KBM-7 (cell line): ENCODE measurements at places on chromosomes 6 and 20.

DNA sequence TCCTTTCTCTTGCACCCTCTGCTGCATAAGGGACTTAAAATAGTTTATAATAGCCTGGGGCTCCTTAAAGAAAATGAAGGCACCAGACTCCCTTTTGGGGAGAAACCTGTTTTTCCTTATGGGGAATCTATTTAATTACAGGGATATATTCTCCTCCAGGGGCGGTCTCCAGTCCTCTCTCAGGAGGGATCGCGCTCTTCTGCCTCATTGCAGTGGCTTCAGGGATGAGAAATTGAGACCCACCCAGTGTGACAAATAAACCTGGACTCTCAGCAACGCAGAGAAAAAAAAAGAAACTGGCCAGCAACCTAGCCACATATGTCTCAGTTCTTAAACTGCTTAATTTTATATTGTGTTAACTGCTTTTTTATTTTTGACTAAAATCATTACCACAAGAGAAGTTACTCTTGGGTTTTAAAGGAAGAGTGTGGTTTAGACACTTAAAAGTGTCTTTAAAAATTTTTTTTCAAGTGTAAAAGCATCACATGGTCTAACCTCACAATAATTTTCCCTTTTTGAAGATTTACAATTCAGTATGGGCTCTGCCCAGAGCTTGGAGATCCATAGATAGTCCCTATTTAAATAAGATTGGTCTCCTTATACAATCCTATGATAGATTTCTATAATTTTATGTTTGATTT, 11.7 kb upstream of the GOPC start:
- DNase-seq: no peak

DNA sequence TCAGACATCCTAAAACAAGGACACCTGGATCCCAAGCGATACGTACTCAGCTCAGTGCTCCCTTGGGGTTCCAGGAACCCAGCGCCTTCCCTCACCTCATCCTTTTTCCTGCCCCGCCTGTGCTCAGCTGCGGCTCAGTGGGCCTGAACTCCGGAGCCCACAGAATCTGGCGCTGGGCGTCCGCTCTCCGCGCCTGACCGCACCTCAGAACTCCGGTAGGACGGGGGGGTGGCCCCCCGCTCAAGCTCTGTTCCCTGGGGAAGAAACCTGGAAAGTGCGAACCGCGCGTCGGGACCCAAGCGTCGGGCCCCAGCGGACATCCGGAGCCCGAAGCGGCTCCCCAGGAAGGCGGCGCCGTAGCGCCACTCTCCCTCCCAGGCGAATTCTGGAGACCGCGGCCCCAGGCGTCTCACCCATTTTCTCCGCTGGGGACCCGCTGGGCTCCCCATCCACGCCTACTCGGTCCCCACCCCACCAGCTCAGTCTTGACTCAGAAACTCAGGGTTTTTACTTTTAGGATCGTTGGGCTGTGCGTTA, 336 bp upstream of the LY6G5C start:
- DNase-seq: peak; percentile 53

DNA sequence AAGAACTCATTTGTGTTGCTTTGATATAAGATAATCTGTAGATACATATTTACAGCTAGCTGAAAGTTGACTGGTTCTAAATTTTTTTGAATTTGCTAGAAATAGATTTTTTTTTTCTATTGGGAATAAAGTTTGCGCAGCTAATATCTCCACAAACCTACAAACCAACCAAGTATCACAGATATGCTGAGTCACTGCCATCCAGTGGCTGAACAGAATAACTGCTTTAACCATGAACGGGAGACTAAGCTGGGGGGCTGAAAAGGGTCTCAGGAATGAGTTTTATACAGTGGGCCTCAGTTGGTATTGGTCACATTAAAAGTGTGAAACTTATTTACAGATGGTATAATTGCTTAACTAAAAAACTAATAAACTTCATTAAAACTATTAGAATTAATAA, 326.7 kb upstream of the CNR1 start:
- DNase-seq: no peak

DNA sequence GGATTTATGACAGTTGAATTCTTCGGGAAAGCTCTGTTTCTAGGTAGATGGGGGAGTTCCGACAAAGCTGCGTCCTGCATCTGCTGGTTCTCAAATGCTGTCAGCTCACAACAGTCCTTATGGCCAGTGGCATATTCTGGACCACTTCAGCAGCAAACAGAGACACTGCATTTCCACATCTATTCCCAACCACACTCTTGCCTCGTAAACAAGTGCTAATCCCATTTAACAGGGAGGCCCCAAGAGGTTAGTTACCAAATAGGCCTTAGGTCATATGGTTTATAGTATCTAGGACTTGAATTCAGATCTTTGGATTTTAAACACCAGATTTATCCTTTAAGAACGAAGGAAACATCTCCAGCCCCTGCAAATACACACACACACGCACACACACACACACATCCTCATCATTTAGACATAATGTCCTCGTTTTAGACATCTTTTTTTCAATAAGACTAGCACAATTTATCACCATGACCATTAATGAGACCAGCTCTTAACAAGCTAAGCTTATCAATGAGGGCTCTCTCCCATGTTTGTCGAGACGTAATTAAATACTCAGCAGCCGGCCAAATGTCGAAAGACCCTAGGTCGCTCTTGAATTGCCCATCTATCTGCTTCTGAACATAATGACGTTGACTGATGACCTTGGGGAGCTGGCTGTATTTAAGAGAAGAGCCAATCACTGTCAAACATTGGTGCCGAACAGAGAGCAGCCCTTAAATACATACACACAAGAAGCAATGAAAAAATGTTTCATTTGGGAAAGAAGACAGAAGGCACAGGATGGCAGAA, 84.5 kb downstream of the PSMG4 start:
- DNase-seq: no peak

DNA sequence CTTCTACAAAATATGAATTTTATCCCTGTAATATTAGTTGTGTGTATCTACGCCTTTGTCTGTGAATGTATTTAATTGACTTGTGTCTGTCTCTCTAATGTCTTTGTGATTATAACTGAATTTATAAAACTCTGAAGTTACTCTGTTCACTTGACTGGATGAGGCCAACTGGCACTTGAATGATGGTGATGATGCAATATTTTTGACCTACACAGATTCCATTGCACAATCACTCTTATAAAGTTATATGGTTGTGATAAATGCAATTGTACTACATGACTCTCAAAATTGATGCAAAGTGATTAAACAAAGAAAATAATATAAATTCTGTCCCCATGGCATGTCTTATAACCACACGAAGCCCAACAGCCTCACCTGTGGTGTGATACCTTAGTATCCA, 287.3 kb upstream of the PLN start:
- DNase-seq: no peak

- no peak for DNase-seq
Measured at GRCh38 chr6:106180208-106180607, 94.1 kb downstream of the PRDM1 start.

DNA sequence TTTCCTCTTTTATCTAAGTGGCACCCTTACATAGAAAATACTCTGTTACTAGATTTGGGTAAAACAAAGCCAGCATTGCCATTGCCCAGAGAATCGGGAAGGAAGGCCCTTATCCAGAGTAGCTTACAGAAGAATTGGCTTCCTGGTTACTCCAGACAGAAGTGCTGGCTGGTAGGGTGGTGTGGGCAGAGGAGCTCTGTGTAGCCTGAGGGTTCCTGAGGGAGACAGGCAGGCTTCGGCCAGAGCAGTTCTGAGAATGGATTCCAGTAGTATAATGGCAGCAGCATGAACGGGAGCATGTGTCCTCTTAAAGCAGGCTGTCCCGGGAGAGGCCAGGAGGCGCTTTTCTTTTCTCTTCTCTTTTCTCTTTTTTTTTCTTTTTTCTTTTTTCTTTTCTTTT, 11.9 kb downstream of the CUL9 start:
- no peak for DNase-seq

DNA sequence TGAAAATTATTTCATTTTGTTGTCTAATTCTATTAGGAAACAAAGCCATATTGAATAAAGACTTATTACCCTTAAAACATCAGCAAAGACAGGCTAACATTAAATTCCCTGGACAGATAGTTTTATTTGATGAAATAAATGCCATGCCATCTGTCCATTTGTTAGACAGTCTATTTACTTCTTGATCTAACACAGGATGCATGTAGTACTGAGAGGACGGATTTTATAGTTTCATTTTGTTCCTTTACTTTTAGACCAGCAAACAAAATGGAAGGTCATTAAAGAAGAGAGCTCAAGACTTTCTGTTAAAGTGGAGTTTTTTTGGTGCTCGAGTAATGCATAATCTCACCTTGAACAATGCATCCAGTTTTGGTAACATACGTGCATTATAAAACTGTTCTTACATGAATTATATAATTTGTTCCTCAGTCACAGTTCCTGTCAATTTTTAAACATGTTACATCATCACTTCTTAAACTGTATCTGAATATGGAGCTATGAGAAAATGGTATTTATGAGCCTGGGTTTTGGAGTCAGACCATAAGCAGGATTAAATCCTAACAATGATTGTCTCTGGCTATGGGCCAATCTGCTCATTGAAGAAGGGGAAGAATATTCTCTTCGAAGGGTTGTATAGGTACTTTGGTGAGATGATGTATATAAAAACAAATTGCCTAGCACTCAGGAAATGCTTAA, 46.0 kb downstream of the RFX6 start:
- no peak for DNase-seq

GRCh38 chr6:170108890-170109587, 181.8 kb downstream of the DLL1 start:
- no peak for DNase-seq
